ENCODE measurements at places on chromosomes 7 and 10. TPM values are rescaled to one million over a fixed set of nuclear protein-coding genes. Genes with fewer than 3 reads are reported as not detected.

GPR22 gene
- total RNA-seq, result not detected

ITGB8 gene
- total RNA-seq, result 5.3 TPM

CYP26A1 gene
- 6.7 TPM for total RNA-seq

DNA sequence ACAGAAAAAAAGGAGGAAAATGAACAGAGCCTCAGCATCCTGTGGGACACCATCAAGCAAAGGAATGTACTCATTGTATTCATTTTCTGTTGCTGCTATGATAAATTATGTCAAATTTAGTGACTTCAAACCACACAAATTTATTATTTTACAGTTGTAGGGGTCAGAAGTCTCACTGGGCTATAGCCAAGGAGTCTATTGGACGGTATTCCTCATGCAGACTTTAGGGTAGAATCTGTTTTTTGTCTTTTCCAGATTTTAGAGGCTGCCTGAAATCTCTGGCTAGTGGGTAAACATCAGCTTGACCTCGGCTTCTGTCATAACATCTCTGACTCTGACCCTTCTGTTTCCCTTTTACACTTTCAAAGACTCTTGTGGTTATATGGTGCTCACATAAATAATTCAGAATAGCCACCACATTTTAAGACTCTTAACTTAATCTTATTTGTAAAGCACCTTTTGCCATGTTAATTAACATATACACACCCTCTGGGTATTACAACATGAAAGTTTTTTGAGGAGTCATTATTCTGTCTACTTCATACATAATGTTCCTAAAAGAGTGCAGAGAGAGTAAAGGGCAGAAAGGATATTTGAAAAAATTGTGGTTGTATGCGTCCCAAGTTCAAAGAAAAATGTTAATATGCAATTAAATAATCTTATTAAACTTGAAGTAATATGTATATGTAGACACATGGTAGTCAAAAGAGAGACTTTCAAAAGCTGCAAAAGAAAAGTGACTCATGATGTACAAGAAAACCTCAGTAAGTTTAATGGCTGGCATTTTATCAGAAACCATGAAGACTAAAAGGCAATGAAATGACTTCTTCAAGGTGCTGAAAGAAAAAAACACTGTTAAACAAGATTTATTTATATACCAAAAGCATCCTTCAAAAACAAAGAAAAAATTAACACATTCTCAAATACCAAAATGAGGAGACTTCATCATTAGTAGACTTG is 70.8 kb upstream of the MEOX2 start:
- DNase-seq, result no peak
- H3K36me3 ChIP-seq, result no peaks in the 10 kb centered on the region
- no peak overlapping the region for H3K27ac ChIP-seq
- H3K4me1 ChIP-seq, result no peaks in the 10 kb centered on the region

- H3K27ac ChIP-seq, result no peak overlapping the region
- no peak for DNase-seq
- no peaks in the 10 kb centered on the region for H3K27me3 ChIP-seq
Observed at GRCh38 chr10:71272056-71272771, 46.8 kb upstream of the SLC29A3 start.

DNA sequence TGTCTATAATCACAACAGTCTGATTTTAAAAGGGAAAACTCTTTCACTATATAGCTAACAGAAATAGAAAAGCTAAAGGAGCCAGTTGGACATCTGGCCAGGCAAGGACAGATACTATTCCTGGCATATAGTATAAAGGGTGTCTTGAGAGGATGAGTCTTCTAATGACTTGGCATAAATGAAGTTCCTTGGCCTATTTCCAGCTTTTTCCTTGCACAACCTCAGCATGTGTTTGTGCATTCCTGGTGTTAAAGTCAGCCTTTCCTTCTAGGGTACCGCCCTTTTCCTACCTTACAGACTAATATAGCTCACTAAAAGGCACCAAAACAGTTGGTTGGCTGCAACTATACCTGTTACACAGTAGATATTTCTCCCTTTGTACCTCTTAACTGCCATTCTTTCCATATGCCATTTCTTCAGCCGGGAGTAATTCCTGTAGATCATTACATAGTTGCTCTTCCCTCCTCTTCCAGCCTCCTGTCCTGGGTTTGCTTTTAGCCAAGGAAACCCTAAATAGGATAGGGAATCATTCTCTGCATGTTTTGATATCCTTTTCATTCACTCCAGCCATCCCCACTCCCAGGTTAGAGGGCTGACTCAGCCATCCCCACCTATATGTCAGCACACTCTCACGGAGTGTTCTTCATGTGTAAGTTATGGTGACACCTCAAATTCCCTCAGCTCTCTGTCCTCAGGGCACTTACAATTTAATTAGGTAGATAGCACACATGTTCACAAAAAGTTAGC is 102.1 kb upstream of the MDFIC start:
- no peak overlapping the region for H3K4me3 ChIP-seq
- no peaks in the 10 kb centered on the region for H3K27me3 ChIP-seq
- H3K4me1 ChIP-seq, result no peaks in the 10 kb centered on the region
- H3K27ac ChIP-seq, result no peak overlapping the region

- H3K27ac ChIP-seq, result no peak overlapping the region
- H3K4me1 ChIP-seq, result peaks cover 4% of the 10 kb centered on the region
- no peak for DNase-seq
- no peak overlapping the region for H3K4me3 ChIP-seq
- no peaks in the 10 kb centered on the region for H3K27me3 ChIP-seq
Observed at GRCh38 chr10:35005868-35006267, 84.3 kb downstream of the CUL2 start.

DNA sequence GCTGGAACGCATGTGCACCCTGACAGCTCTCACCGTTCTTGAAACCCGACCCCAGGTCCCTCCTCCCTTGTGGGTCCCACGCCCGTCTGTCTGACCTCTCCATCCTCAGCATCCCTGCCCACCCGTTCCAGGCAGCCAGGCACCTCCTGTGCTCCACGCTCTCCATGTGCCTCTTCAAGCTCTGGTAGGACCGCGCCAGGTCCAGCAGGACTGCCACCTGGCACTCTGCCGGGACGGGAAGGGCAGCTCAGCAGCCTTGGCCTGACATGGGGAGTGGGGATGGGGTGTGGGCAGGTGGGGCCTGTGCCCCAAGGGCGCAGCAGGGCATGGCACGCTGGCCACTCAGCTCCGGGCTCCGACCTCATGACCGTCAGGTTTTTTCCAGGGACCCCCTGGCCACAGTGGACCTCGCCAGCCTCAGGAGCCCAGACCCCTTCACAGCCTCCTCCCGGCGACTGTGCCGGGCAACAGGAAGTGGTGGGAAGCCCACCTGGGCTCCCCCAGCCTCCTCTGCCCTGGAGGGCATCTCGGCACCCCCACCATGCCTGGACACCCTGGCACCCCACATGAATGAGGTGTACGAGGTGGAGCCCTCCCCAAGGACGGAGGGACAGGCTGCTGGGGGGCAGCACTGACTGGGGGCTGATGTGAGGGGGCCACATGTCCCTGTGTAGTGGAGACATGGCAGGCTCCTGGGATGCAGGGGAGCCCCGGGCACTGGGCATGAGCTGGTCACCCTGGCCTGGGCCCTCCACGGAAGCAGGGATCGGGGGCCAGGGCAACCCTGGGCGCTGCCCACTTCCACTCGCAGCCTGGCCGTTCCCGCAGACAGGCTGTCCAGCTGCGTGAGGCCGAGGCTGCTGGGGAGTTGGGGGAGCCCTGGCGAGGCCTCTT is 25.1 kb upstream of the NKX6-2 start:
- H3K27ac ChIP-seq, result no peak overlapping the region
- DNase-seq, result no peak
- no peaks in the 10 kb centered on the region for H3K4me1 ChIP-seq
- H3K4me3 ChIP-seq, result no peak overlapping the region
- H3K36me3 ChIP-seq, result no peaks in the 10 kb centered on the region
- H3K27me3 ChIP-seq, result no peaks in the 10 kb centered on the region

DNA sequence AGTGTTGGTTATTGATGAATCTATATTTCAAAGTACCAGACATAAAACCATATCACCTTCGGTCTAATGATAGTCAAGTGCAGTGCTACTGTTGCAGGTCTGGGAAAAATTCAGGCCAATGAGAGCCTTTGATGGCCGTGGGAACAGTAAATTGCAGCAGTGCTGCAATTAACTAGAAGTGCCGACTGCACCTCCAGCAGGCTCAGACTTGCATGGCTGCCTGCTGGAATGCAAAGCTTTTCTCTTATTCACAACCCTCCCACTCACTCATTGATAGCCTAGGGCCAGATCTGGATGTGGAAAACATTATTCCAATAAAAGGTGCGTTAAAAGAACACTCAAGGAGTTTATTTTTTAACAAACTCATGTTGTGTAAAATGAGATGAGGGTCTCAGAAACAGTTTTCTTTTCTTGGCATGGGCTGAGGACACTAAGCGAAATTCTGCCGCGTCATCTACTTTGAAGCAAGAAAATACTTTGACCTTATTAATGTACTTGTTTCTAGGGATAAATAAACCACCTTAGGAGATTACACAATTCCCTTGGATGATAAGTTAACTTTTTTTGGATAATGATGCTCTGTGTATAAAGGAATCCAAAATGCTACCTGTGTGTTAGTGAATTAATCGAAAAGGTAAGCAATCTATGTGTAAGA is 17.1 kb downstream of the PLXDC2 start:
- H3K36me3 ChIP-seq, result peaks cover 15% of the 10 kb centered on the region
- H3K27me3 ChIP-seq, result no peaks in the 10 kb centered on the region
- peaks cover 46% of the 10 kb centered on the region for H3K4me1 ChIP-seq
- H3K27ac ChIP-seq, result no peak overlapping the region

- no peak for DNase-seq
- H3K4me3 ChIP-seq, result no peak overlapping the region
- no peaks in the 10 kb centered on the region for H3K36me3 ChIP-seq
- H3K27ac ChIP-seq, result no peak overlapping the region
- no peaks in the 10 kb centered on the region for H3K27me3 ChIP-seq
Observed at GRCh38 chr7:134186801-134187200, 59.7 kb downstream of the LRGUK start.

DNA sequence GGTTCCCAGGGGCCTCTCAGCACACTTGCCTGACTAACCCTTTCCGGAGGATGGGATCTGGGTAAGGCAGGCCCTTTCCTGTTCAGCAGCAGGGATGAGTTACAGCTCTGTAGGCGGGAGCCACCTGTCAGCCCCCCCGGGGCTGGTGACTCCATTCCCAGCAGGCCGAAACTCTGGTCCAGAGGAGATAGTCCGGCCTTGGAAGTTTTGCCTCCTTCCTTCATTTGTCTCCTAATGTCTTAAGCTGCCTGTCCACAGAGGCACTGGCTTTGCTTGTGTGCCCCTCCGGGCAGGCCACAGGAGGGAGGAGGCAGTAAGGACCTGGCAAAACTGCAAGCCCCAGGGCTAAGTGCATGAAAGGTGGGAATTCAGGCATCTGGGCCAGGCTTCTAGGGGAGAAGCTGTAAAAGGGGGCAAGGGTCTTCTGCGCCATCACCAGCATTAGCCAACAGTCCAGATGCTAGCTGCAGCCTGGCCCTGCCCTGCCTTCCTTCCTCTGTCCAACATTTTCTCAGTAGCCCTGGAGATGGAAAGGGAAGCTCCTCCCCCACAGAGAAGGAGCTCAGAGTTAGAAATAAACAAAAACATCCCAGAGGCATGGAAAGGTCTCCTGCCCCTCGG is 1.2 kb downstream of the ADIRF start:
- H3K27ac ChIP-seq, result no peak overlapping the region
- H3K36me3 ChIP-seq, result no peaks in the 10 kb centered on the region

Measured in neural progenitor cell (in vitro differentiated cells).